Skeletal muscle cell (primary cell): ENCODE measurements at places on chromosomes 6 and 20.

GRCh38 chr6:13407709-13408695, 79.4 kb downstream of the GFOD1 start:
- DNase-seq, result peak; percentile 79

GRCh38 chr6:38336922-38337321, 302.8 kb downstream of the BTBD9 start:
- DNase-seq, result no peak

DNA sequence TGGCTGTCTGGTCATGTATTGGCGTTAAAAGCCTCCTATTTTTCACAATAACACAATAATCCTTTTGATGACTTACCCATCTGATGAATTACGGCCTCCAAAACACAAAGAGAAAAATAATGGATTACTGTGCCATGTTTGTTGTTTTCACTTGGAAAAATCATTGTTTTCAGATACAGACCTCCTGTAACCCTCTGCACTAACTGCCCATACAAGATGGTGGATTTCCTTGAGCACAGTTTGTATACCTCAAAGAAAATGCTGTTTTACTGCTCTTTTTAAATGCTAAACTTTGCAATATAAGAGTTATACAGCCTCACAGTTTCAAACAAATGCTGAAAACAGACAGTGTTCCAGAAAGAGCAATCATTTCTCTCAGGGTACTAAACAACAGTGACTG, 61.0 kb downstream of the SMLR1 start:
- no peak for DNase-seq

DNA sequence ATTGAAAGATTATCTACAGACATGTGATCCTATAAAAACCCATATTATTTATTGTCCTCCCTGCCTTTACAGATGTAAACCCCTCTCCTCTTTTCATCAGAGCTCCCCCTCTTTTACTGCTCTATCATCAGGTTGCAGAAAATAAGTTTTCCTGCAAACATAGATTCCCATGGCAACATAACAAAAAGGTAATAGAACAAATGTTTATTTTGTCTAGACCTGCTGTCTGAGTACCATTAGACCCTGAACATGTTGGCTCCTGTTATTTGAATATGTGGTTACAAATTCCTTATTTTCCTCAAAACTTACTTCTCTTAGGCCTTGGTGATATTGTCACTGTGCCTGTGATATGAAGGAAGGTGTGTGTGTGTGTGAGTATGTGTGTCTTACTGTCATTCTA, 11.5 kb downstream of the MAPK14 start:
- DNase-seq, result no peak

DNA sequence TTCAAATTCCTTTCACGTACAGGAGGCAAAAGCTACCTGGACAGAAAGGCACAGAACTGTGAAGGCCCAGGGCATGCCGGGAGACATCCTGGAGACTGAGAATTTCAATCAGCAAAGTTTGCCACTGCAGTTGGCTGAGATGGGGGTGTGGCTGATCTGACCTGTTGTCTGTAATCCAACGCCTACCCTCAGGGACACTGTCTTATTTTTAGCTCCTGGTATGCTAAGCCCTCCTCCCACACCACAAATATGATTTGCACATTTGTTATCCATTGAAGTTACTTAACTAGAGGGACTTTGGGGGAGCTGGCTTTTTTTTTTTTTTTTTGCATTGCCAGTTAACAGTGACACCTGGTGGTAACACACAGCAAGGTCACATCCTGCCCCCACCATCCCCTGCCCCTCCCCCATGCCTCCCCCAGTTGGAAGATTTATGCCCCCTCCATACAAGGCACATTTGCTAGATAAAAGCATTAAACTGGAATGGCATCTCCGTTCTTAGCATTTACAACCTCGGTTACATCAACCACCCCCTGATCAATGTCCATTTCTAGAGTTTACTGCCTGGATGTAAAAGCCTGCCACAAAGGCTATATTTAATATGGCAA, 40.4 kb downstream of the TTI1 start:
- DNase-seq, result peak; percentile 74

DNA sequence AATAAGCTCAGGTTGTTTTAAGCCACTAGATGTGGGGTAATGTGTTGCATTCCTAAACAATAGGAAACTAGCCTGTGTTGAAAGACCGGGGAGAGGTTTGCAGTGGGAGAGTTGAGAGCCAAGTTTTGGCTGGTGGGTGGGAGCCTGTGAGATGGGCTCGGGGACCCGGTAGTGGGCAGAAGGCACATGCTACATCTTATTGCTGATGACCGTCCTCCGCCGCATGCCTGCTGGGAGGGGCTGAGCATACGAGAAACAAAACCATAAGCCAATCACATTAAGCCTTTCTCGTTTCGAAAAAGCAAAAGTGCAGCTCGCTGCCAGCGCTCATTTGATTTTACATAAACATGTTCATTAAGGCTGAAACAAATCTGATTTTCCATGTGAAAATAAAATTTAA, 57.4 kb upstream of the MPC1 start:
- no peak for DNase-seq

GRCh38 chr6:3659748-3660147, 91.8 kb downstream of the PXDC1 start:
- DNase-seq, result no peak

DNA sequence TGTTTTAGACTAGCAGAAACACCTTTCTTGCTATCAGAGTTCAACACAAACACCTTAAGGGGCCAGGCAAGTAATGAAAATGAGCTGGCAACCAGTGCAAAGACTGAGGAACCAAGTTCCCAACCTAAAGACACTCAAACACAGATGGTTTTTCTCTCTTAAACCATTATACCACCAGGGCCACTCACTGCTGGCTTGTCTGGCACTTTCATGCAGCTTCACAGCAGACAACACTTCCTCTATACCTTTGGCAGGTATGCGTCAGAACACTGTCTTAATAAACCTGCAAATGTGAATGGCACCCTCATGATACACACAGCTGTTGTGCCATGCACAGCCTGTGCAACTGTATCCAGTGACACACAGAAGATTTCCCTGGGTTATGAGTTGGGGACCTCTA, 41.6 kb downstream of the NFATC2 start:
- no peak for DNase-seq
